ENCODE measurements at places on chromosomes 3 and 15.
A peak's percentile ranks its signal among the peaks of the same experiment; 100 is the strongest.

- no peak for DNase-seq
Observed at GRCh38 chr15:69930754-69931153, 167.0 kb downstream of the TLE3 start.

- no peak for DNase-seq
Observed at GRCh38 chr3:59867185-59868002, 817.6 kb upstream of the CFAP20DC start.

- DNase-seq: no peak
Observed at GRCh38 chr15:80789296-80789695, 10.1 kb downstream of the CEMIP start.

- no peak for DNase-seq
Observed at GRCh38 chr15:52154896-52155865, 36.0 kb downstream of the GNB5 start.

DNA sequence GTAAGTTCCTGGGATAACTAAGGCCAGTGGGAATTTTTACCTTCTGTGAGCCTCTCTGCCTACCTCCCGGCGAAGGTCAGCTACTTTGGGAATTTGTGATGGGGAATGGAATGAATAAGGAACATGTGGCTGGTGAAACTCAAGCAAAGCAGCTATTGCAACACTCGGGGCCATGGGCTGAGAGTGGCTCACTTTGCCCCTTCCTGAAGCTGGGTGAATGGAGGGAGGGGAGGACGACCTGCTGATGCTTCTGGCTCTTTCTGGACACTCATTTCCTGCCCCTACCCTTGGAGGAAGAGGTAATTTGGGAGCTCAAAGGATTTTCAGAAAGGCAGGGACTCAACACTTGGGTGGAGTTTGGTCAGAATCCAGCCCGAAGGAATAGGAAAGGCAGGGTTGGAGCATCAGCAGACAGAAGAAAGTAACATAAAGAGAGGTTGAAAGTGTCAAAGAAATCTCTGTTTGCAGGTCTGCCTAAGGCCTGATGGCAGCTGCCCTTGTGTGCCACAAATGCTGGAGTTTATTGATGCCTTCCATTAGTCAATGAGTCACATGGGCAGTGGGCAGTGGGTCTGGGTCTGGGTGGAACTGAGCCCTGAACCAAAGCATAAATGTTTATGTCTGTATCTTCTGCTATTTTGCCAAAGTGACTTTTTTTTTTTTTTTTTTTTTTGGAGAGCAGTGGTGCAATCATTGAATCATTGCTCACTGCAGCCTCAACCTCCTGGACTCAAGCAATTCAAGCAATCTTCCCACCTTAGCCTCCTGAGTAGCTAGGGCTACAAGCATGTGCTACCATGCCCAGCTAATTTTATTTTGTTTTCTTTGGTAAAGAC is 12.4 kb downstream of the LAMP3 start:
- no peak for DNase-seq

DNA sequence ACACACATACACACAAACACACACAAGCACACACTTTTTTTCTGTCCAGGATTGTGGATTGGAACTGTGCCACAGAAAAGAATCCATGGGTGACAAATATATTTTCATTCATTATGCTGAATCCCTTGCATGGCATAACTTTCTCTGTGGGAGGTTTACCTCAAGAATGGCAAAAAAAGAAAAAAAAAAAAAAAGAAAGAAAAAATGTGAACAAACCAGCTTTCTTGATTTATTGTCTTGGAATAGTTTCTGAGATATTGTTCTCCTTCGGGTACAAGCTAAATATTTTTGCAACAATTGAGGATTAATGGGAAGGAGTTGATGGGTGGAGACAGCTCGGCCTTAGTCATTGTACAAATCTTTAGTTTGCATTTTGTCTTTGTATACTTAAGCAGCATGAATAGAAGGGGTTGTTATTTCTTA is 153.1 kb downstream of the GMNC start:
- DNase-seq: no peak

GRCh38 chr3:162610261-162610660 is 1113.7 kb downstream of the OTOL1 start:
- no peak for DNase-seq

- DNase-seq: no peak
Observed at GRCh38 chr3:73727117-73727821, 102.5 kb upstream of the PDZRN3 start.

GRCh38 chr3:45623846-45624245 is 29.3 kb downstream of the LIMD1 start:
- no peak for DNase-seq

- DNase-seq: no peak
Observed at GRCh38 chr3:126986001-126986400, 3.1 kb downstream of the PLXNA1 start.

DNA sequence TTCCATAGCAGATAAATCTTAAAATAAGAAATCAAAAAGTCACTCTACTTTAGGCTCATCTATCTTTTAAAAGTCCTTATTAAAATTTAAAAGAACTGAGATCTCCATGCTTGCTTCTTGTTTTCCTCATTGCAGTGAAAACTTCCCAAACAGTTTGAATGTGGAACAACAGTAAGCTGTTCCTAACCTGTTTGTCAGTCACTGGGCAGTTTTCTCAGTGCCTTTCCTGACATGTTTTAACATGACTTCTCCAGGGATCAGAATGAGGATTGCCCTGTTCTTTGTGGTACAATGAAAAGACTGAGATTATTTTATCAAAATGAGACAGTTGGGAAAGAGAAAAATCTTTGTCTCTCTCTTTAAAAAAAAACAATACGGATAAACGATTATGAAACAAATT is 774 bp downstream of the GPR87 start:
- no peak for DNase-seq

- no peak for DNase-seq
Observed at GRCh38 chr3:177820683-177821316, 623.5 kb upstream of the TBL1XR1 start.

DNA sequence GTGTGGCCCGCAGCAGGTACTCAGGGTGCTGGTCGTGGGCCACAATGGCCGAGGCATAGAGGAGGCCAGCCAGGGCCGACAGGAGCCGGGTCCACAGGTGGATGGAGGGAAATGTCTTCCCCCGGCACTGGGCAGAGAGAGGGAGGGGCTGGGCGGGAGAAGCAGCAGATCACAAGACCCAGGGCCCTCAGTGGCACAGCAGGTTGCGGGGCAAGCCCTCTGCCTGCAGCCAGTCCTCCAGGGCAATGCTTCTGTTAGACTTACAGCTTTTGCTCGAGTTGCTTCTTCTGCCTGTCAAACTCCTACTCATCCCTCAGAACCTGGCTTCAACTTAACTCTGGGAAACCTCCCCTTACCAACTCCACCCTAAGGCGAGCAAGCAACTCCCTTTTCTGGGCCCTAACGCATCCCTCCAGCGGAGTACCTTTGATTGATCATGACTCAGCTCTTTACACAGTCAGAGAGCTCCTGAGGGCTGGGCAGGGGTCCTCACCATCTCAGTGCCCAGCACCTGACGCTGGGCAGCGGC is 16.0 kb downstream of the TMEM44 start:
- no peak for DNase-seq

DNA sequence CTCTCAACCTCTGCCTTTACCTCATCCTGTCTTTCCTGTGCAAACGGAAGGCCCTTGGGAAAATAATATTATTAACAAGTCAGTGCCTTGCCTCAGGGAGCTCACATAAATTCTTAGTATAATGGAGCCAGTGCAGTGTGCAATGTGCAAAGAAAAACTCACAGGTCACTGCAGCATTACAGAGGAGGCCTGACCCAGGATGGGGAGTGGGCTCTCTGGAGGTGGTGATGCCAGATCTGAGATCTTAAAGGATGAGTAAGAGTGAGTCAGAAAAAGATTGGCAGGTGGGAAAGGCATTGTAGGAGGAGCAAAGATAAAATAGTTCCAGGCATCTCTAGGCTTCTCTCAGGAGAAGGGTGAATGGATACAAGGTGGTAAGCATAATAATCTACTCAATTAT is 185.6 kb upstream of the ADAMTS9 start:
- no peak for DNase-seq

GRCh38 chr15:67715170-67715569 is 110.1 kb upstream of the SKOR1 start:
- no peak for DNase-seq

GRCh38 chr3:115958526-115958925 is 335.2 kb downstream of the GAP43 start:
- DNase-seq: peak; percentile 92

- no peak for DNase-seq
Observed at GRCh38 chr3:45330510-45331295, 57.7 kb upstream of the LARS2 start.

DNA sequence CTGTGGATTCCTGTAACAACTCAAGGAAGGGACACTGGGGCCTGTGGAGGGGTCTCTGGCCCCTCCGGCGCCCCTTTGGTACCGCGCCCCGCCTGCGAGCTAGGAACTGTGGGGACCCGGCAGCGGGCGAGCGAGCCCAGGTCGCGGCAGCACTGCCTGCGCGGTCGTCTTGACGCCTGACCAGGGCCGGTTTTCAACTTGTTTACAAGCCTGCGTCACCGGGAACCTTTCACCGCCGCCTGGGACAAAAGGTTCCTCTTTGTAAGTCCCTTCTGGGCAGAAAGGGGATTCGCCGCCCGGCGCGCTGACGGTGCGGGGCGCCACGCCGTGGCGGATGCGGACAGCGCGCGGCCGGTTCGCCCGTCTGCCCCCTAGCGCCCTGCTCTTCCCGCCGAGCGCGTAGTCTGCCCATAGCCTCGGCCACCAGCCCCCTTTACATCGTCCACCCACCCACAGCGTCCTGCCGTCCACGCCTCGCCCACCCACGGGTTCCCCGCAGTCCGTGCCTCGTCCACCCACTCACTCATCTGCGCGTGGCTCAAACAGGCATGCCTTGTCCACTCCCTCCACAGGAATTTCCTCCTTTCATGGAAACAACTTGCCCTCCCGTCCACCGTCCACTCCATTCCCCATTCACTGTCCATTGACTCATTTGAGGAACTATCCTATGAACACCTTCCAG is 5.5 kb upstream of the CFAP100 start:
- peak; percentile 57 for DNase-seq

- no peak for DNase-seq
Observed at GRCh38 chr3:114632757-114633424, 339.1 kb downstream of the TIGIT start.

DNA sequence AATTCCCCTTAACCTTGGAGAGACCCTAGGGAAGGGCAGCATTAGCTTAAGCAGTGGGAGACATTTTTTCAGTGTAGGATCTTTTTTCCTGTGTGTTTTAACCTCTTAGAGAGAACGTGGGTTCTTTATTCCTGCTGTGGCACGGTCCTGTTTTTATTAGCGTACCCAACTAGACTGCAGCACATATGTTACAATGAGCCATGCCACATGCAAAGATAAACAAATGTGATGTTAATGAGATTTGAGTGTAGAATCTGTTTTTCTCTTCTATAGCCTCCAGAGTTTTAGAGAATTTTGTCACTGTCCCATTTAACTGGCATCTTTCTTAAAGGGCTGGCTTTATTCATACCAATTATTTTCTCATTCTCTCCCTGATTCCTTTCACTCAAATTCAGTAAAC is 347.5 kb downstream of the CNTN4 start:
- no peak for DNase-seq

DNA sequence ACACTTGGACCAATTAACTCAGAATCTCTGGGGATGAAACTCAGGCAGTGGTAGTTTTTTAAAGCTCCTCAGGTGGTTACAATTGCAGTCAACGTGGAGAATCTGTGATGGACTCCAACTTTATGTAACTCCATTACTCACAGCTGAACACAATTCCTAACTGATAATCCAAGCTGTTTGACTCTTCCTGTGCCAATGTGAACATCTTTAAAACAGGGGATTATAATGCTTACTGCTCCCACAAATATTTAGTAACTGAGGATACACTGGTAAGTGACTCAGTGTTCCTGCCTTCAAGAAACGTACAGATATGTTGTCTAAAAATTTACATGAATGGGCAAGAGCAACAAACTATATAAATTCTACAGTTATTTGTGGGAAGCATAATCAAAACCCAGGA is 85.6 kb downstream of the OSBPL10 start:
- DNase-seq: no peak

- no peak for DNase-seq
Observed at GRCh38 chr3:90253131-90253530, 1145.7 kb downstream of the EPHA3 start.

- no peak for DNase-seq
Observed at GRCh38 chr3:188683032-188683521, 488.7 kb upstream of the TPRG1 start.

DNA sequence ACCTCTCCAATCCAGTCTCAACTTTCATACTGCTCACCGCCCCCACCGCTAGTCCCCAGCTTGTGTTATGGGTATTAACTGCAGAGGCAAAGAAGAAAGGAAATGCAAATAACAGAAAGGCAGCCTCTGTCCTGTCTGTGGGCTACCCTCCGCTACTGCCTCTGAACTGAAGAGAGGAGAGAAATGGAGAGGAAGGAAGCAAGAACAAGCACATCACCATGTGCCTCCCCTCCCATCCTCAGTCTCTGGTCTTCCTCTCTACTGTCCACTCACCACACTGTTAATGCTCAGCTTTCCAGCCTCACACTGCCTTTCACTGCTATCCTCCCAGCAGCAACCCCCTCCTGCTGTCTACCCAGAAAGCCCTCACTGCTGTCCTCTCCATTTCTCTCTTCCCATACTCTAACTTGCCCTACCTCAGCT is 139.0 kb upstream of the SLC2A2 start:
- DNase-seq: no peak

DNA sequence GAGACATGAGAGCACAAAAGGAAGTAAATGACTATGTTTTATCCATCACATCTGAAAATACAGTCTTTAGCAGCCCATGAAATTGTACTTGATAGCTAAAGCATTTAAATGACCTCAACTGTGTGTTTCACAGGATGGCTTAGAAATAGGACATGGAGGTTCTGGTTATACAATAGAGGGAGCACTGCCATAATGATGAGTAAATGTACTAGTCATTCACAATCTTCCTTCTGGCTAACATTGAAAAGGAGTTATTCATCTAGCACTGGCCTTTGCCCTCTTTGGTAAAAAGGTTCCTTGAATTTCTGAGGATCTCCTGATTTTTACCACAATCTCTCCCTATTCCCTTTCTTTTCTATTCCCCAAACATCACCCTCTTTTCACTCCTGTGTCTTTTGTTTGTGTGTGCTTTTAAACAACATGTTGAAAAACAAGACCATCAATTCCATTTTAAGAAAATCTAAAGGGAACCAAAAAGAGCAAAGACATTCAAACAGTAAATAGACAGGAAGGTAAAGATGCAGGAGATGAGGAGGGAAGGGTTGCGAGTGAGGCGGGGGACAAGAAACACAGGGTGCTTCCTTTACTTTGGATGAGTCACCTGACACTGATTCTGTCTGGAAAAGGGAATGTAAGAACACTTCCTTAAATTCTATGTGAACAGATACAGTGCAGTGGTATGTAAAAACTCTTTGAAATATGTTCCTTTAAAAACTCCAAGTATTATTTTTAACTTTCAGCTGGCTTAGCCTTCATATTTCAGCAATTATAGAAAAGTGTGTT is 619.0 kb downstream of the MECOM start:
- no peak for DNase-seq

DNA sequence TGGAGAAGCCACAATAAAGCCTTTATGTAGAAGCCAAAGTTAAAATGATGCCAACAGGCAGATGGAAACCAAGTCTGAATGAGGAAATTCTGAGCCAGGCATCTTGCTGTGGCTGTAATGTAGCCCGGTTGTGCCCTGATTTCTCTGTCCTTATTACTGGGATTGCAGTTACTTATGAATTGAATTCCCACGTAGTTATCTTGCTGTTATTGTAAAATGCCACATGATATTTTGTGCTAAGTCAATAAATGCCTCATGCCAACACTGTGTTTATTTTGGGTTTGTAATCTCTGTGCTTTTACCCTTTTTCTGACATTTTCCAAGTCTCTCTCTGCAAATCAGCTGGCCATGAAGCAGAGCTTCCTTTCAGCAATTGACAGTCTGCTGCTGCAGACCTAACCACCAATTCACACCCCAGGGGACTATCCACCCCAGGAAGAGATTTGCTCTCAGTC is 486.1 kb upstream of the GOLIM4 start:
- no peak for DNase-seq

- DNase-seq: no peak
Observed at GRCh38 chr15:83602021-83602420, 51.9 kb upstream of the ADAMTSL3 start.
